Activated CD4-positive, alpha-beta T cell treated with anti-CD3 and anti-CD28 coated beads for 36 hours (primary cell): ENCODE measurements at places on chromosomes 5 and 9.

DNA sequence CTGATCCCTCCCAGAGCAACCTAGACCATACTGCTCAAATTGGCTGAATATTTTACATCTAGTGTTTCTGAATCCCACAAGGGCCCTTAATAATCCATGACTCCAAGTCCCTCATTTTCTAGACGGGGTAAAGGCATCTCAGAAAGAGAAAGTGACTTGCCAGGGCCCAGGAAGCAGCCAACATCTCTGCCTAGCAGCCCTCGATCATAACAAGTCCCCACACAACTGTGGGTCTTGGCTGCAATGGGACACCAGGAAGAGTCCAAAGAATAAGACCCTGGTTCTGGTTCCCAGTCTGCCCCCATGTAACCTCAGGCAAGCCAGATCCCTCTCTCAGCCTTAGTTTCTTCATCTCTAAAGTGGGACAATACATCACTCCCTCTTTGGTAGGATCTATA, 6.3 kb downstream of the ANXA6 start:
- peak overlapping the region; percentile 89 for H3K27ac ChIP-seq
- H3K4me1 ChIP-seq, result peaks cover 91% of the 10 kb centered on the region
- peaks cover 48% of the 10 kb centered on the region for H3K36me3 ChIP-seq
- H3K4me3 ChIP-seq, result peak overlapping the region; percentile 46
- DNase-seq, result peak; percentile 42

DNA sequence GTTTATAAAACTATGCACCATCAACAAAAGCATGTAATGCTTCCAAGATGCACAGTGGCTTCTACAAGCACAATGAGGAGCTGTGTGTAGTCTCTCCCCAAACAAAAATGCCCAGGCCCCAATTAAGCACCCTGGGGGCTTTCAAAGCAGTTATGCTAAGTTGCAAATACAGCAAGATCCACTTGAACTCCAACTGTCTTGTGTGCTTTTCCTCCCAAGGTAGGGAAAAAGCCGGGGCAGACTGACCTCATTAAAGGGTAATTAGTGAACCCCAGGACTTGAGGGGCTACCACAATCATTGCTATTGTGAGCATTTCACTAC, 13.1 kb downstream of the ZNF608 start:
- no peak for DNase-seq
- H3K36me3 ChIP-seq, result no peaks in the 10 kb centered on the region
- no peak overlapping the region for H3K4me3 ChIP-seq
- no peak overlapping the region for H3K27ac ChIP-seq

DNA sequence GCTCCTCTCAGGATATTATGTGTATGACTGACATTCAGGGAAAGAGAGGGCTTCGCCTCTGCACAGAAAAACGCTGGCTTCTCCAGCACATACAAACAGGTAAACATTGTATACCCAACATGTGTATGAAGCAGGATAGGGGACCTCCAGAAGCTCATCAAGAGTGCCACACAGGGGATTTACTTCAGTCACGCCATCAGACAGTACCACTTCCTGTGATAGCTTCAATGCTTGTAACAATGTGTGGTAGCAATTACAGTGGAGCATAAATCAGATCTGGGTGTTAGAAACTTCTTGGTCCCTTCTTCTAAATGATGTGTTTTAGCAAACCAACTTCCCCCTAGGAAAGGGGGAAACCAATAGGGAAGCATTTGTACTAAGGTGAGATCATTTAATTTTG, 160.8 kb downstream of the TSSK1B start:
- no peaks in the 10 kb centered on the region for H3K36me3 ChIP-seq
- H3K27ac ChIP-seq, result no peak overlapping the region
- peaks cover 18% of the 10 kb centered on the region for H3K4me1 ChIP-seq
- no peaks in the 10 kb centered on the region for H3K27me3 ChIP-seq
- H3K4me3 ChIP-seq, result no peak overlapping the region

DNA sequence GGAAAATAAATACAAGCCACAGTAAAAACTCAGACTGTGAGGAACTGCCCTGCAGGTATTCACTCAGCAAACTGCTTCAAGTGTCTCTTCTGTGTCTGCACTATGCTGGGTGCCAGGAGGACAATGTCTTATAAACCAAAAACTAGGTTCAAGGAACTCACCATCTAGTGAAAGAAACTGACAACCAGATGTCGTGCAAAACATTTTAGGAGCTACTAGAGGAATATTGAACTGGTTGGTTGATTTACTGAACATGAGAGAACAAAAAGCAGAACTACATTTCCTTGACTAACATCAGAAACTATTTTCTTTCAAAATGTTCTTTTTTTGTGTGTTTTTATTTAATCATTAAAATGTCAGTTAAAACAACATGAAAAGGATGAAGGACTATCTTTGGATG, 35.2 kb downstream of the ZNF366 start:
- H3K27ac ChIP-seq, result no peak overlapping the region
- no peaks in the 10 kb centered on the region for H3K4me1 ChIP-seq
- DNase-seq, result no peak
- no peak overlapping the region for H3K4me3 ChIP-seq

DNA sequence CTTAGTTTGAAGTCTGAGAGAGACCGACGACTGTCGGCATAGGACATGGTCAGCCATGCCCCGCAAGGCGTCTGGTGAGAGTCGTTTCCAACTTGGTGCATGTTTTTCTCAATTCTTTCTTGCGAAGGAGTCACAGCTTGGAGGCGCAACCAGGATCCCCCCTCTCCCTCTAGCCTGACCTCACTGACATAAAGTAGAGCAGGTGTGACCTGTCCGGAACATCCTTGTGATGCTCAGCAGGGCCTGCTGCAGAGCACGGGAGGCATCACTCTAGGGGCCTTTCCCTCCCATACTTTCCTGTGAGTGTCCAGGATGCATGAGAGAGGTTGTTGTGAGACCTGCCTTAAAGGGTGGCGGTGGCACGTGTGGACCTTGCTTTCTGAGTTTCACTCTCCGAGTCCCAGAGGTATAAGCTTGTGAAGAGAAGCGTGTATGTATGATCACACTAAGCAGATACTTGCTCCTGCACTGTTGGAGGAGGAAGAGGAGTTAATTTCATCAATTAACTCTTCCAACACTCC, 5.0 kb downstream of the TENT4A start:
- peaks cover 42% of the 10 kb centered on the region for H3K36me3 ChIP-seq
- peaks cover 65% of the 10 kb centered on the region for H3K4me1 ChIP-seq
- H3K27me3 ChIP-seq, result no peaks in the 10 kb centered on the region
- H3K4me3 ChIP-seq, result no peak overlapping the region

DNA sequence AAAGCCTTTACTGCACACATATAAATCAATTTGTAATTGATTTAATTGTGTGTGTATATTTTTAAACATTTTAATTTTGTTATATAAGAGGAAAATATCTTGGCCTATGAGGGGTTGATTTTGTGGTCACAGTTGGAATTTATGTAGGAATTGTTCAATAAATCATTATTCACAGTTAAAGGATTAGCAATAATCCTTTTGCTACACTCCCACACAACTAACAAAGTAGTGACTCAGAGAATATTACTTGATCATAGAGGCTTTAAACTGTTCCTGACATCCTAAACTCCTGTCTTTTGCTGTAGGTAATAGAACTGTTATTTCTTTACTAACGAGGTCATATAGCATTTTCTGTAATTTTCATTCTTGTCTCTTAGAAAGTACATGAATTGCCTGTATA, 95.5 kb downstream of the ZCCHC7 start:
- DNase-seq, result no peak
- H3K27ac ChIP-seq, result no peak overlapping the region
- peaks cover 26% of the 10 kb centered on the region for H3K4me1 ChIP-seq
- H3K4me3 ChIP-seq, result no peak overlapping the region
- H3K27me3 ChIP-seq, result no peaks in the 10 kb centered on the region

DNA sequence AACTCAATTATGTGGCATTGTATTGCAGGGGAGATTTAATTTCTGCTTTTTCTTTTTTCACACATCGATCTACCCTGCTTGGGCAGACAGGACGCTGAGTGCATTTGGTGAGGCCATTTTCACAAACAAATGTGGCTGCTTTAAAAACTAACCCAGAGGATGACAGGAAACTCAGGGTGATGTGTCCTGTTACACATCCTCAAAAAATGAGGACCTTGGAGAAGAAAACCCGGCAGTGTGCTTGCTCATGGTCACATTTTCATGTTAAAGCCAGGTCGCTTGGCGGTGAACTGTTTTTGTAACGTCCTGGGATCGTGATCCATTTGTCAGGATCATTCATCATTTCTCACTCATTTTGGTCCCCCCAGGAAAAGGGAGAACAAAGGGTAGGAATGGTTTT, 478.3 kb upstream of the ADAMTS16 start:
- DNase-seq, result no peak
- H3K4me1 ChIP-seq, result no peaks in the 10 kb centered on the region
- no peaks in the 10 kb centered on the region for H3K36me3 ChIP-seq
- H3K4me3 ChIP-seq, result no peak overlapping the region
- H3K27ac ChIP-seq, result no peak overlapping the region
- H3K27me3 ChIP-seq, result no peaks in the 10 kb centered on the region

GRCh38 chr5:68744206-68744605, 349.6 kb upstream of the SLC30A5 start:
- no peaks in the 10 kb centered on the region for H3K36me3 ChIP-seq
- H3K4me3 ChIP-seq, result no peak overlapping the region
- no peak overlapping the region for H3K27ac ChIP-seq
- no peaks in the 10 kb centered on the region for H3K4me1 ChIP-seq
- H3K27me3 ChIP-seq, result no peaks in the 10 kb centered on the region
- DNase-seq, result no peak

DNA sequence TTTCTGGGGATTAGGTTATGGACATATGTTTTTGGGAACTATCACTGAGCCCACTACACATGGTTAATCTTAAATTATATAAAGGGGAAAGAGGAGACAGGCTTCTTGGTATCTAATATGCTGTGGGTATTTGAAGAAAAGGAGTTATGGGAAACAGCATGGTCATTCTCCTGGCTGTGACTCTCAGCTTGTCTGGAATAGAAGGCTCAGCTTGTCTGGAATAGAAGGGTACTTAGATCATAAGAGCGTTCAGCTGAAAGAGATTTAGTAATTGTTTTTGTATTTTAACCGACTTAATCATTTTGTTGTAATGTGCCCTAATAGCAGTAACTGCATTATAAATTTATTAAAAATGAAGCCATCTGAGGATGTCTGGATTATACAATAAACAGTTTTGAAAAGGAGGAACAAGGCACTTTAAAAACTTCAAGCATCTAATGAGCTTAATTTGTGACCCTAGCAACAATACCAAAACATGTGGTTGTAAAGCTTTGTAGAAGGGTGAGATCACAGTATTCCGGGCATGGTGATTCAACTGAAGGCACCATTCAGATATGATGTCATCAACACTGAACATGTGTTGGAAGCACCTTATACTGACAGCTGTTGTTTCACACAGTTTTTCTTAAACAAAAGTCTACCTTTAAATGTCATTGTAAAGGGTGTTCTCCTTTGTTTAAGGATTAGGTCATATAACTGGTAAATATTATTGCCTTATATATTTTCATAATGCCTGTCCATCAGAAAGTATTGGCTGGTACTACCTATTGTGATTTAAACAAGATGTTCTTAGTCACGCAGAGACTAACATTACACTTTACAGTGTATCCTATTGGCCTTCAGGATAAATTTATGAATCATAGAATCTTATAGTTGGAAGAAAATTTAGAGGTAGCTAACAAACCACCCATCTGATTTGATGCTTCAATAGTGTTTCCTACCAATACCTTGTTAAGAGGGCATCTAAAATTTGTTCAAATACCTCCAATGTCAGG, 2174.1 kb upstream of the WWC1 start:
- no peaks in the 10 kb centered on the region for H3K36me3 ChIP-seq
- H3K4me3 ChIP-seq, result no peak overlapping the region
- no peak overlapping the region for H3K27ac ChIP-seq
- no peaks in the 10 kb centered on the region for H3K27me3 ChIP-seq
- H3K4me1 ChIP-seq, result no peaks in the 10 kb centered on the region
- DNase-seq, result no peak

GRCh38 chr5:166188501-166189325, 2102.7 kb upstream of the WWC1 start:
- DNase-seq, result no peak
- H3K27ac ChIP-seq, result no peak overlapping the region
- H3K27me3 ChIP-seq, result no peaks in the 10 kb centered on the region
- no peak overlapping the region for H3K4me3 ChIP-seq
- H3K4me1 ChIP-seq, result no peaks in the 10 kb centered on the region

GRCh38 chr5:150176745-150177477, 10.3 kb downstream of the CDX1 start:
- DNase-seq, result no peak
- no peak overlapping the region for H3K4me3 ChIP-seq
- peaks cover 7% of the 10 kb centered on the region for H3K27me3 ChIP-seq
- no peaks in the 10 kb centered on the region for H3K36me3 ChIP-seq
- no peaks in the 10 kb centered on the region for H3K4me1 ChIP-seq
- H3K27ac ChIP-seq, result no peak overlapping the region
